Motor neuron (in vitro differentiated cells): ENCODE measurements at places on chromosomes 13 and 19.

- ATAC-seq, result no peak
Measured at GRCh38 chr13:57918913-57919312, 287.4 kb downstream of the PCDH17 start.

DNA sequence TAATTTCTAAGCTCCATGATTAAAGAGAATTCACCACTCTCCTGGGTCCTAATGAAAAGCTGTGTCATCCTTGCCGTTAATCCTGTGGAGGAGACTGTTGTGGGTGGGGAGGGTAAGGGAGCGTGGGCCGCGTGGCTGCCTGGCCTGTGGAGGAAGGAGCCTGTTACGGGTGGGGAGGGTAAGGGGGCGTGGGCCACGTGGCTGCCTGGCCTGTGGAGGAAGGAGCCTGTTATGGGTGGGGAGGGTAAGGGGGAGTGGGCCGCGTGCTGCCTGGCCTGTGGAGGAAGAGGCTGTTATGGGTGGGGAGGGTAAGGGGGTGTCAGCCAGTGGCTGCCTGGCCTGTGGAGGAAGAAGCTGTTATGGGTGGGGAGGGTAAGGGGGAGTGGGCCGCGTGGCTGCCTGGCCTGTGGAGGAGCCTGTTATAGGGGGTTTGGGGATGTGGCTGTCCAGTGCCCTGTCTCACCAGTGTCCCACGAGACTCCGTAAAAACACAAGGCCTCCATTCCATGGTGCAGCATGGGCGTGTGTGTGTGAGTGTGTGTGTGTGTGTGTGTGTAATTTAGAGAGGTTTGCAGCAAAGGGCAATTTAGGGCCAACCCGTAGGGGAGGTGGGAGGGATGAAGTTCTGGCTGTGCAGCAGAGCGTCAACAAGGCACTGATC is 15.6 kb upstream of the DCUN1D2 start:
- peak; percentile 92 for ATAC-seq

DNA sequence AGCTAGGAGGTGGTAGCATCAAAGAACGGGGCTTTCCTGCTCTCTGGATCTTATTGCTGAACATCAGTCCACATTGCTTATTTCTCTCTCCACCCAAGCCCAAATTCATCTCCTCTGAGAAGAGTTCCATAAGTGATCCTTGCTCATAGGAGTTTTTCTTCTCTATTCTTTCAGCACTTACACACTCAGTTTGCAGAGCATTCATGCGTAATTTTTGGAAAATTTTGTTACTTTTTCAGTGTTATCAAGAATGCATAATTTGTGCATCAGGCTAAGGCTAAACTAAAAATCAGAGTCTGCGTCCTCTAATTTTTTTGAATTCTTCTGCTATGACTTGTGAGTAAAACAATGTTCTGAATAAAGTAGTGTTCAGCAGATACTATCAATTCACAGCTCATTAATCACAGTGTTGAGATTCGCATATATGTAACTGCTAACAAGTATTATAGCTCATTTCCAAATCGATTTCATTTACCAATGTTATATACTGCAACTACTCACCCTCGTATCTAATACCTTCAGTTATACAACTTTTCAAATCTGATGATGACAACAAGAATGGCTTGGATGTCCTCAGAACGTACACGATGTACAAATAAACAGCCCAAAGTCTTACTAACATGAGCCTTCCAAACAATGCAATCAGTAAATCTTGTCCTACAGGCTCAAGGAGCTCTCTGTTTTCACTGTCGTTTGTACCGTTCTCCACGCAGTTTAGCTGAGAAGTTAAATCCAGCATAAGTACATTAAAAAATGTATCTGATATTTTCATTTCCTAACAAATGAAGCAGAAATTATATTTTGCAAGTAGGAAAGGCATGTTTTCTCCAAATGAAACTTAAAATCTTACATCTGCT is 36.4 kb upstream of the STARD13 start:
- ATAC-seq, result no peak

DNA sequence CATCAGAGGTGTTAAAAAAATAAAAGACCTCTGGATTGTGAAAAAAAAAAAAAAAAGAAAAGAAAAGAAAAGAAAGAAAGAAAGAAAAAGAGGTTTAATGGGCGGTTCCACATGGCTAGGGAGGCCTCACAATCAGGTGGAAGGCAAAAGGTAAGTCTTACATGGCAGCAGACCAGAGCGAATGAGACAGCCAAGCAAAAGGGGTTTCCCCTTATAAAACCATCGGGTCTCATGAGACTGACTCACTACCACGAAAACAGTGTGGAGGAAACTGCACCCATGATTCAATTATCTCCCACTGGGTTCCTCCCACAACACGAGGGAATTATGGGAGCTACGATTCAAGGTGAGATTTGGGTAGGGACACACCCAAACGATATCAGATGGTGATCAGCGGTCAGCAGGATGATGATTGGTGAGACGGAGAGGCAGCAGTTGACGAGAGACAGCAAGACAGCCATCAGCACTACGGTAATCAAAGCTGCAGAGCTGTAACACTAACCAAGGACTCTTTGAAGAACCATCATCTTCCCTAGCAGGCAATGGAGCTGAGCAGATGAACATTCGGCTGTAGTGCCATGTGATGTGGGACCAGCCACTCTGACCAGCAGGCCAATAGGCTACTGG is 3.9 kb upstream of the CD209 start:
- ATAC-seq, result no peak

GRCh38 chr13:32905063-32905863 is 111.0 kb upstream of the KL start:
- no peak for ATAC-seq

DNA sequence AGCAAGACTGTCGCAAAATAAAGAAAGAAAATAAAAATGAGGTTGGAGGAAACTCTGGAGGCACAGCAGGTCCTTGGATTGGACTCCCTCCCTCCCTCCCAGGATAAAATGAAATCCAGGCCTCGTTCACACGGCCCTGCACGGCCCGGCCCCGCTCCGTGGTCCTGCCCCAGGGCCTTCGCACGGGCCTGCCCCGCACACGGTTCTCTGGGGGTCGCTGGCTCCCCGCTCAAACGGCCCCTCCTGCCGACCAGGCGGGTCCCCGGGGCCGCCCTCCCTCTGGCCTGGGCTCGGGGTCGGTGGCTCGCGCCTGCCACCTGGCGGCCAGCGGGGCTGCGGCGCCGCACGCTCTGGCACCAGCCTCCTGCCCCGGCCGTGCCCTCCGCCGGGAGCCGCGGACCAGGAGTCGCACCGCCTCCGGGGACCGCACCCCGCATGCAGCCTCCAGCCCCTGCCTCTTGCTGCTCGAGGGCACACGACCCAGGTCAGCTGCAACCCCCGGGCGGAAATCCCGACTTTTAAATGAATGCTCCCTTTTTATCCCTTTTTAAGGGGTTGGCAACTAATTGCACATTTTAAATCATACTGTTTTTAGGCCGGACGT is 1.5 kb upstream of the WDR18 start:
- ATAC-seq, result peak; percentile 64

DNA sequence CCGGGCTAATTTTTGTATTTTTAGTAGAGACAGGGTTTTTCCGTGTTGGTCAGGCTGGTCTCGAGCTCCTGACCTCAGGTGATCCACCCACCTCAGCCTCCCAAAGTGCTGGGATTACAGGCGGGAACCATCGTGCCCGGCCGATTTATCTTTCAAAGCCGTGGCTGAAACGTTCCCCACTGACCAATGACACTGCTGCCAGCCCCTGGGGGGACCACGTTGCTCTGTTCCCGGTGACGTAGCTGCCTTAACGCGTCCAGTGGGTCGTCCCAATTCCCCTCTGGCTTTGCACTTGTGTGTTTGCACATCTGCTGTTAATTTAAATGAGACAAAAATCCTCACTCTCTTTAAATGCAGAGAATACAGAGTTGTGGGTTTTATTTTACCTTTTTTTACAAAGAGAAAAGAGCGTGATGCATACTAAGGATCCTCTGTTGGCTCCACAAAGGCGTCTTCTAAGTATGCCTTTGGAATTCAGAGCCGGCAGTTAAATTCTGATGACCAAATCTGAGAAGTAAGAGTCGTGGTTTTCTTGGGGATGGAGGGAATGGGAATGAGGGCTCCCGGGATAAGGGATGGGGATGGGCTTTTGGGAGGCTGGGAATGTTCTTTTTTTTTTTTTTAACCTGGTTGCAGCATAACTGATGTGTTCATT is 18.6 kb upstream of the LMTK3 start:
- ATAC-seq, result peak; percentile 69

DNA sequence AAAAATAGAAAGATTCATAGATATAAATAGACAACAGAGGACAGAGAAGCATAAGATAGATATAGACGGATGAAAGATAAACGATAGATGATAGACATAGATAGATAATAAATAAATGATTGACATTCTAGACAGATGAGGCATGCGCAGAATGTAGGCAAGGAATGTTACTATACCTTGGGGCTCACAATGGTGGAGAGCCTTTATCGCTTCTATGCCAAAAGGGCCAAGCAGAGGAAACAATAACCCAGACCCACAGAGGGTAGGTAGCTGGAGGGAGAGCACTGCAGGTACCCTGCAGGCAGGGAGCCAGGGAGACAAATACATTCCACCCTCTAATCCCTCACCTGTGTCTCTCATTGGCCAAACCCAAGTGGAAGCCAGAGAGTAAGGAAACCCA is 44.4 kb downstream of the NOTCH3 start:
- no peak for ATAC-seq

DNA sequence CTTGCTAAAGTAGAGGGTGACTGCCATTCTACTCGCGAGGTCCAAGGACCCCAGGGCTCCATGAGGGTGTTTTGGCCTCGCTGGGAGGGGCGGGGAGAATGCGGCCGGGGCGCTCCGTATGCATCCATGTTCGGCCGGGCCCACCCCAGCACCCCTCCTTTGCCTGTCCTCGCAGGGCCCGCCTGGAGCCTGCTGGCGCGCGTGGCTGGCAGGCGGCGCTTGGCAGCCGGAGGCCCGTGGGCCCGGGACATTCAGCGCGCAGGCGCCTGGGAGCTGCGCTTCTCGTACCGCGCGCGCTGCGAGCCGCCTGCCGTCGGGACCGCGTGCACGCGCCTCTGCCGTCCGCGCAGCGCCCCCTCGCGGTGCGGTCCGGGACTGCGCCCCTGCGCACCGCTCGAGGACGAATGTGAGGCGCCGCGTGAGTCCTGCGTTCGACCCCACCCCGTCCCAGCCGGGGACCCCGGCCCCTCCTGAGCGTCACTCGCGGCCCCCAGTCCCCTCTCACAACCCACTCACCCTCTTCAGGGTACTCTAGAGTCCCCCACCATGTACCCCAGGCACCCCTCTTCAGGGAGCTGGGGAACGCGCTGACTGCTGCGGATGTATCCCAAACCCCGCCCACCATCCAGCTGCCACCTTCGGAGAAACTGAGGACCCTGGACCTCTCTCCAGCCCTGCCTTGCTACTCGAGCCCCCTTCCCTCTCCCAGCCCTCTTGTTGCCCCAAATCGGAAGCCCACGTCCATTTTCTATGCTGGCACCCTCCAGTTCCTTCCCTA is 4.1 kb downstream of the DLL3 start:
- no peak for ATAC-seq

DNA sequence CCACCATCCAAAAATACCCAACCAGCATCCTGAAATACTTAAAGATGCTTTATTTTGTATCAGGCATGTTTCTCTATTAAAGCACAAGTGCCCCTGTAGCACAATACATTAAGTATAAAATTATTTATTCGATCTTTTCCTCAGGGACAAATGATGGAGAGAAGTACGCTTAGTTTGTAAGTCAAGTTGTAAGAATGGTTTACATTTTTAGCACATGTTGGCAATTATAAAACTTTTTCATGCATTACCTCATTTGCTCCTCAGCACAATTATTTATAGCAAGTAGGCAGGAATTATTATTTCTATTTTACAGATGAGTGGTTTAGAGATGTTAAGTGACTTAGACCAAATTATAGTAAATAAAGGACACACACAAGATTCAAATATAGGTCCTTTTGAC is 232.6 kb upstream of the HTR2A start:
- no peak for ATAC-seq

DNA sequence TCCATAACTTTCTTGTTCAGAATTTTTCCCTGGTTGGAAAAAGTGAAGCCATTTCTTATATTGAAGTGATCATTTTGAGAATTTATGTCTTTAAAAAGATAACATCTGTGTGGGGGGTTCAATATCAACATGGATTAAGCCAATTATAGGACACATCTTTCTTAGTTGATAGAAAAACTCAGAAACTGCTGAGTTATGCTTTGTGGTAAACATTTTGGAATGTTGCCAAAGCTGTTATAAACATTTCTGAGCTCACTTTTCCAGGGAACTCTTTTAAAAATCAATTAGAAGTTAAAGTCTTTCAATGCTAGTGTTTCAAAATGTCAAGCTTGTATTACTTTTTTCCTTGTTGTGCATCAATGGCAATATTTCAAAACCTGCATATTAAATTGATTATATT is 248.8 kb downstream of the DACH1 start:
- ATAC-seq, result no peak

- no peak for ATAC-seq
Measured at GRCh38 chr13:77269141-77269540, 57.8 kb downstream of the MYCBP2 start.

- no peak for ATAC-seq
Measured at GRCh38 chr13:83613524-83613923, 268.8 kb downstream of the SLITRK1 start.

DNA sequence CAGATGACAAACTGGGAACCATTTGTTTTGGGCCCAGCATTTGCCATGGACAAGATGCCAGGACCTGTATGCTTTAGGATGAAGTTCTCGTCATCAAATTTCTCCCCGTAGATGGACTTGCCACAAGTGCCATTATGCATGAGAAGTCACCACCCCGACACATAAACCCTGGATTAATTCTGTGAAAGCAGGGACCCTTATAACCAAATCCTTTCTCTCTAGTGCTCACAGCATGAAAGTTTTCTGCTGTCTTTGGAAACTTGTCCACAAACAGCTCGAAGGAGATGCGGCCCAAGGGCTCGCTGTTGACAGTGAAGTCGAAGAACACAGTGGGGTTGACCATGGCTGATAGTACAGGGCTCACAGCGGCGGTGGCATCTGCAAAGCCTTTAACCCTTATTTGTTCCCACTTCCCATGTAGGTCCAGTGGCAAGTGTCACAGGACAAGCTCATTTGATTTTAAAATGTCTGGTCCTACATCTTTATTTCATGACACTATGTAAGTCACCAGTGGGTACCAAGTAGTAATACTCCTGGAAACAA is 75.2 kb upstream of the MIR17HG start:
- no peak for ATAC-seq

DNA sequence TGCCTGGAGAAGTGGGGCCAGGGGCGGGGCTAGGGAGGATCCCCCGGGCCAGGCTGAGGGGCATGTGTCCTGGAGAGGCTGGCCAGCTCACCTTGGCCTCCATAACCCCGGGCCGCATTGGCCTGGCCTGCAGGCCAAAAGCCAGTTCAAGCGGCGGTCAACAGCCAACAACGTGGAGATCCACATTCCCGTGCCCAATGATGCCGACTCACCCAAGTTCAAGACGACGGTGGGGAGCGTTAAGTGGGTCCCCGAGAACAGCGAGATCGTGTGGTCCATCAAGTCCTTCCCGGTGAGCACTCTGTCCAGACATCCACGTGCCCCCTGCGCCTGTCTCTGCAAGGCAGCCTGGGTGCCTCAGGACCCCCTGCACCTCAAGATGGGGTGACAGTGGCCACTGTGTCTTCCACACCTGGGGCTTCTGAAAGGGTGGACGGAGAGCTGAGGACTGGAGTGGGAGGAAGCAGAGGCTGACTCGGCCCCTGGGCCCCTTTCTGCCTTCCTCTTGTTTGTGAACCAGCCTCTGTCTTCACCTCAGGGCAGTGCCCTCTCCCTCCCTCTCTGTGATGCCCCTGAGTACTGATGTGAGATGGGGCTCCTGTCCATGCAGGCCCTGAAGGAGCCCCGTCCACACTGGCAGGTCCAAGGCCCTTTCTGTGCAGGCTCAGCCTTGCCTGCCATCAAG is 31.1 kb downstream of the AP1M1 start:
- no peak for ATAC-seq

- peak; percentile 86 for ATAC-seq
Measured at GRCh38 chr19:55437410-55437809, 5.7 kb downstream of the SHISA7 start.

GRCh38 chr19:16586991-16587832 is 15.0 kb upstream of the SLC35E1 start:
- peak; percentile 45 for ATAC-seq
